ENCODE measurements at places on chromosomes 7 and 10.

GRCh38 chr10:64518456-64518855 is 997.3 kb downstream of the REEP3 start:
- no peak for DNase-seq

DNA sequence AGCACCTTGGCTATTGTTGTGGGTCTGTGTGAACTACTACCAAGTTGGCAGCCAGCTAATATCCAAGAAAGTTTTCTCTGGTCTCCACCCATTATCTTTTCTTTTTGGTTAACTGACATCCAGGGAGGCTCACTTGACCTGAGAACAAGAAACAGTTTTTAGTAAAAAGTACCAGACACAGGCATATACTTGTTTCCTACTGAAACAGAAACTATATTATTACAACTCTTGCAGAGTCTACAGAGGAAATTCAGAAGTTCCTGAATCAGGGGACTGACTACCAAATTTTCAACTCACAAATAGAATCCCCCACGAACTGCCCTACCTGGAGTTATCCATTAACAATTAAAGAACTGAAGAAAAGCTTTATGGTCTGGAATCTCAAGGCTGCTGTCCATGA is 168.9 kb downstream of the KCND2 start:
- no peak for DNase-seq

- no peak for DNase-seq
Observed at GRCh38 chr10:71816421-71816851, 34.6 kb downstream of the PSAP start.

DNA sequence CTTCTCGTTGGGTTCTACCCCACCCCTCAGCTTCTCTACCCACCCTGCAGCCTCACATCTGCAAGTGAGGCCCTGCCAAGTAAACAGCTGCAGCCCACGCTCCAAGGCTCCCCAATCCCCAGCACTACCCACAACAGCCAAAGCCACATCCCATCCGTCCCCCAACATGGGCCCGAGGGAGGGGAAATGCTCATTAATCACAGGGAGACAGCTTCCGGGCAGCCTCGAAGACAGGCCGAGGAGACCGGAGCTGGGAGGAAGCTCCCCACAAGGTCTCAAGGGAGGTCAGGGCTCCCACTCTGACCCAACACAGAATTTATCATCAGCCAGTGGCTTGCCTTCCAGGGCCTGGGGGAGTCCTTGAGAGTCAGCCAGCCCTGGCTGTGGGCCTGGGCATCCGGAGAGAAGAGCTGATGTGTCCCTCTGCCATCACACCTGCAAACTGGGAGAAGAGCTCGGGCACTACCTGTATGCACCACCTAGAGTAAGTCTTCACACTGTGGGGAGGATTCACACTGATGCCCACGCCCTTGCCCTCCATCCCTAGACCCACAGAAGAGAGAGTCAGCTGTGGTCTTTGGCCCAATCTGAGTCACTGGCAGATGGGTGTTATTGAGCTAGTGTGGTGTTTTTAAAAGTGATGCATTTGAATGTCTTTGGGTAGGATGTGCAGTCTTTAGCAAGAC is 115.5 kb upstream of the ZMIZ1 start:
- DNase-seq: no peak

GRCh38 chr7:132854238-132854637 is 227.7 kb downstream of the CHCHD3 start:
- no peak for DNase-seq

DNA sequence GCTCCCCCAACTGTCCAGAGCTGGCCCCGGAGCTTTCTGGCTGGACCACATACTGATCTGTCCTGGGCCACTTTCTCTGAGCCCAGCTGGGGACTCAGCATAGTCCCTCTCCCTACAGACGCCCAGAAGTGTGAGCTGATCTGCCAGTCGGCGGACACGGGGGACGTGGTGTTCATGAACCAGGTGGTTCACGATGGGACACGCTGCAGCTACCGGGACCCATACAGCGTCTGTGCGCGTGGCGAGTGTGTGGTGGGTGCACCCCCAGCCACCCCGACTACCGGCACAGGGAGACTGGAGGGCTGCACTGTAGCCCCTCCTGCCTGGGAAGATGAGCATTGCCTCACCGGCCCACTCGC is 41.8 kb downstream of the TBATA start:
- DNase-seq: no peak

GRCh38 chr10:133420028-133420427 is 4.4 kb downstream of the SPRN start:
- DNase-seq: no peak

DNA sequence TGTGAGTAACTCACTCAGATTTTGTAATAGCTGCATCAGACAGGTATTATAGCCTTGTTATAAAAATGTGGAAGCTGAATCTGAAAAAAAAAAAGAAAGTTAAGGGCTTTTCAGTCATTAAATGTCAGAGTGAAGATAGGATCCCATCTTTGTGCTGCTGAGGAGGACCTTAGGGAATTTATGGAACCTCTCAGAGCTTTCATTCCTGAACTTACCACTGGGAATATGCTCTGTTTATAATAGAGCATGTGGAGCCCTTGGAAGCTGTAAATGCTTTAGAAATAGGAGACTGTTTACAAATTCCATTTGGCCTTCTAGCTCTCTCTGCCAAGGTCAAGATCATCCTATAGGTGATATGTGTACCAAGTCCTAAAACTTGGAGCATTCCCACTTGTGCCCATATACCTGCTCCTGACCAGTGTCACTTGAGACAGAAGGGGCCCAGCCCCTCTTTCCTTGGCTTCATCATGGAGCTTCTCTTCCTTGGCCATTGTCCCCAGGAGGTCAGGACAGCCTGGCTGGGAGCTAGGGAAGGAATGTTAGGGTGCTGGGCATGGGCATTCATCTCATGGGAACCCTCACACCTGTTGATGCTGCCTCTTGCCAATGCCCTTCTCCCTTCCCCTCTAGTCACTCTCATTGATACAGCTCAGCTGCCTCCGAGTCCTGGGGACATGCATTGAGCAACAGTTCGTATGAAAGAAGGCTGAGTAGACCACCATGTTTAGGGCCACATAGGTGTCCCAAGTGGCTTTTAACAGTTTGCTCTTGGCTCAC is 105.3 kb downstream of the LRRC18 start:
- no peak for DNase-seq

DNA sequence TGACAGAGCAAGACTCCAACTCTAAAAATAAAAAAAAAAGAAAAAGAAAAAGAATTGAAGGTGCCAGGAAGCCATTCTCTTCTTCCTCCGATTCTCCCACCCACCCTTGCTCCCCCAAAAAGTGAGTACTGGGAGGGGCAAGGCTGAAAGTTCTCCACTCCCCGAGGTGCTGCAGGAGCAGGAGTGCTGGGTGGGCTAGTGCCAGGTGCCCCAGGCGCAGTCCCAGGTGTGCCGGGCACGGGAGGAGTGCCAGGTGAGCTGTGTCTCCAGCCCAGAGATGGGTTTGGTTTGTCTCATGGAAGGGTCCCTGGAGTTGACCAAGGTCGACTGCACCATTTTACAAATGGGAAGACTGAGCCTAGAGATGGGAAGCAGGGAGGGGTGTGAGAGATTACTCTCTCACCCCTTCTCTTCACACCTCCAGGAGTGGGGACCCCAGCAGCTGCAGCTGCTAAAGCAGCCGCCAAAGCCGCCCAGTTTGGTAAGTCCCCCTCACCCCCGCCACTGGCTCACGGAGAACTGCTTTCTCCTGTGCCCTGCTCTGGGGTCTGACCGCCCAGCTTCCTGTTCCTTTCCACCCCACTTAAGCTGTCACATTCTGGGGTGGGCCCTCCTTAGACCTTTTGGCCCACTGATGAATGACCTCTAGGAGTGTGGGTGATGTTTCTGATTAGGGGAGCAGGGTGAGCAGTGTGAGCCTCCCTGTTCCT is 26.2 kb upstream of the LIMK1 start:
- no peak for DNase-seq

All from stimulated activated effector memory CD8-positive, alpha-beta T cell treated with anti-CD3 and anti-CD28 coated beads, Interleukin-12 subunit alpha, Interleukin-12 subunit beta, amount 100 ng/mL, for 72 hours (primary cell).